NCI-H1417 (cell line): ENCODE measurements at places on chromosomes 5 and 9.

DNA sequence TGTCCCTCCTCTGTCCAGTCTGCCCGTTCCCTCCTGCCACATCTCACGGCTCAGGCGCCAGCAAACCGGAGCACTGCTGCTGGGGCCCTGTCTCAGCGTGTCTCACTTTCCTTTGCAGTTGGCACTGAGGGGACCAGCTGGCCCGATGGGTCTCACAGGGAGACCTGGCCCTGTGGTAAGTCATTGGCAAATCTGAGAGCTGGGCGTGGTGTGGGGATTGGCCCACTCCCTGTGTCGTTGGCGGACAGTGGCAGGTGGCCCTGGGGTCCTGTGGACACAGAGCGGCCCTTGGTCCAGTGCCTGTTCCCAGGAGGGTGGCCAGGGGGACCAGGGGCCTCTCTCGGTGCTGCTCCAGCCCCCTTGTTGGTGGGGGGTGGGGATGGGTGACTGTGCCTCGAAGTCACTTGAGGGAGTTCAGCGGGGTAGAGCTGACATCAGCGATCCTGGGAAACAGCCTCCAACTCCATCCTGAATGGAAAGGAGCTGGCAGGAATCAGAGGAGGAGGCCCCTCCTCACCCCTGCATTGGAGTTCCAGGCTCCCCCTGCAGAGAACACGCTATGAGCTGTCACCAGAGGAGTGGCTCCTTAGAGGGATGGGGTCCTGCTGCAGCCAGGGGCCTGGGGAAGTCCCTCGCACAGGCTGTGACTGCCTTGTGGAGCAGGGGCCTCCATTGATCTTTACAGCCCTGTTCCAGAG, 111.0 kb downstream of the COL5A1 start:
- no peak for DNase-seq

GRCh38 chr5:107801061-107801460, 130.3 kb upstream of the EFNA5 start:
- DNase-seq, result no peak

DNA sequence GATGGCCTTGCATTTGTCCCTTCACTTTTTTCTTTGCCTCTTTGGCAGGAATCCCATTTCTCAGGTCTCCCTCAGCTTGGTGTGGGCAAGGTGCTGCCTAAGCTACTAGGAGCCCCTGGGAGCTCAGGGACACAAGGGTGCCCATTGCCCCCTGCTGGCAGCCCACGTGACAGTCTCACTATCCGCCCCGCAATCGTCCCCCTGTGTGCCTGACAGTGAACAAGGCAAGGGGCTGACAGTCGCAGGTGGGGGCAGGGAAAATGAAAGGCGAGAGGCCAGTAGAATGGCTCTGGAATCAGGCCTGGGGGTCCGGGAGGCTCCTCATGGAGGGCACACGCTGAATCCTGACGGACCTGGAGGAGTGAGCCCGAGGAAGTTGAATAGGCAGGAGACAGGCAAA, 2.0 kb upstream of the PCDH12 start:
- no peak for DNase-seq

DNA sequence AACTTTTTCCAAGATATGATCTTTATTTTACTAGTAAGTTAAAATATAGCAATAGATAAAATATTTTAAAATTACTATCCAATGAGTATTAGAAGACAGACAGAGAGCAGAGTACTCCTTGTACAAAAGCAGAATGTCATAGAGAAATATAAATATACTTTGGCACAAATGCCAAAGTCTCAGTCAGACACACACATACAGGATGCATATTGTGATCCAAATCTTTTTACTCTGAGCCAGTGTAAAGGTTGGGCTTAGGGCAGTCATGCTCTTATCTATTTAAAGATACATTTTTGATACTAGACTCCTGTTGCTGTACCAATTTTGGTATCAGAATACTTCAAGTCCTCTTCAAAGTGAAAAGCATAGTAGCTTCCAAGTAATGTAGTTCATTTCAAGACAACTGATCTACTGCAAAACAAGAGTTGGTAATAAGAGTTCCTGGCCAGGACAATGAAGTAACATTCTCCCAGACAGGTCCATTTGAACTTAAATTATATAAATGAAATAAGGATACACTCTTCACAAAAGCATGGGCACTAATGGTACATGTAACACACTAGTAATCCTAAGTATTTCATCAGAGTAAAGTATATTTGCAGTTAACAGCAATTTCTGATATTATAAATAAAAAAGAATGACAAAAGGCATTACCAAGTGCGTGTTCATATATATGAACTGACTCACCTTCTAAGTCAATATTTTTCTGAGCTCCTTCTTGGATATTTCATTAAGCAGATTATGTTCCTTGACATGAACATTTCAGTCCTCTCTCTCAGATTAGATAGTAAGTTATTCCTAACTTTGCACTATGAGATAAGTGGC, 10.5 kb downstream of the PFDN1 start:
- no peak for DNase-seq

GRCh38 chr9:81558091-81558830, 131.1 kb downstream of the TLE1 start:
- DNase-seq, result no peak

- DNase-seq, result peak; percentile 49
These were observed 125.3 kb upstream of the SAP30L start for GRCh38 chr5:154320224-154321089.

DNA sequence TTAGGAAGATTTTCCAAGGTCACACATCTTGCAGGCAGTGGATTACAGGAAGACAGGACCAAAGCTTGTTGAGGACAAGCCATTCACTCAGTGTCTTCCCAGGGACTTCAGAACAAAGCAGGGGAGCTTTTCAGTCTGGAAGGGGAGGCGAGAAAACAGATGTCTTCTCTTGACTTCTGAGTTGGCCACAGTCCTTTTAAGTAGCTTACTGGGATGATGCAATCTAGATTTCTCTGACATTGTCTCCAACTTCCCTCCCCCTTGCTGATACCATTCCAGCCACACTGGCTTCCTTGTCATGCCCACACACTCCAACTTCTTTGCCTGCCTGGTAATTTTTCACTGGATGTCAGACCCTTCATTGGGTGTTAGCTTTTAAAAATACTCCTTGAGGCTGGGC, 174.2 kb upstream of the TBC1D2 start:
- DNase-seq, result no peak

DNA sequence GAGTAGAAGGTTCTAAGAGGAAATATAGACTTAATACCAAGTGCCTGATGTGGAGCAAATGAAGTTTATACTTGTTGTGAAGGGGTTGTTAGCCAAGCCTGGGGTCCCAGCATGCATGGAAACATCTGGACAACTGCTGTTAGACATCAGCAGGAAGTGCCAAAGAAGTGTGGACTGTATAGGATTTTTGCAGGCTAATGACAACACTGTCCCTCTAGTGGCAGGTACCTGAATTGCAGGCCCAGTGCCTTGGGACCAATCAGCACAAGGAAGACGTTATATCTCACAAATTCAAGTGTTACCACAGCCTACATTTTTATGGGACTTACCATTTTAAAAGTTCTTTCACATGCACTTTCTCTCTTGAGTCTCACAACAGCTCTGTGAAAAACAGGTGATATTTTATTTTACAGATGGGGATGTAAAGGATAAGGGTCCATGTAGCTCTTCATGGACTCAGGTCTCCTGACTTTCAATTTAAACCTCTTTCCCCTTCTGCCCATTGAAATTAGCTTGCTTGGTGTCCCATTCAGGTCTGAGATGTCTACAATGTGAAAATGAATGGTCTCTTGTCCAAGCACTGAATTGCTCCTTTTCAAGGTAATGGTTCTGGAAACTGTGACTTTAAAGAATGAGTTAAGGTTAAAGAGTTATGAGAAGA, 89.0 kb upstream of the MAP1B start:
- peak; percentile 77 for DNase-seq

DNA sequence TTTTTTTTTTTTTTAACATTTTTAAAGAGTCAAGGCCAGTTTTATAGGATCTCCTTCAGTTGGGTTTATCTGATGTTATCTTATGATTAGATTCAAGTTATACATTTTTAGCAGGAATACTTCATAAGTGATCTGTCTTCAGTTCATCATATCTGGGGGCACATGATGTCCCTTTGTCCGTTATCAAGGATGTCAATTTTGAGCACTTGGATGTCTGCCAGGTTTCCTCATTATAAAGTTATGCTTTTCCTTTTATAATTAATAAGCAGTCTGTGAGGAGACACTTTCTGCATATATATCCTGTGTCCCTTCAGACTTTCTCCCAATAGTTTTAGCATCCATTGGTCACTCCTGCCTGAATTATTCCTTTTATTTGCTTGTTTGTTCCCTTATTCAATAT, 11.8 kb downstream of the HDHD3 start:
- DNase-seq, result no peak

DNA sequence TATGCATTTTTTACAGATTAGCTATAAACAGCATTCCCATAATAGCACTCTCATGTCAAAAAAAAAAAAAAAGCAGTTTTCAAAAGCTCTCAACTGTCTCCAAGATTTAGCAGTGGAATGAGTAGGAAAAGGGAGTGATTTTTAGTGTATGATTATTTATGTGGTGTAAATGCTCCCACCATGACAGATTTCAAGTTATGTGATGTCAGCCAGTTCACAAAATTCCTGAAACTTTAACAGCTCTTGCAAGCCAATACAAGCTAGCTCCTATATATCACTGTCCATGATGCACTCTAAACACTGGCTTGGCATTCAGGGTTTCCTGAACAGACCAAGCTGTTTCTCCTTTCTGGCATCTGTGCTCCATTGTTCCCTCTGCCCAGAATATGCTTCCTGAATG, 7.9 kb upstream of the ANKDD1B start:
- no peak for DNase-seq

- DNase-seq, result no peak
These were observed 82.4 kb downstream of the NNT start for GRCh38 chr5:43685252-43685950.

- no peak for DNase-seq
These were observed 26.9 kb downstream of the CNOT6 start for GRCh38 chr5:180521101-180521500.

- no peak for DNase-seq
These were observed 5.6 kb downstream of the ADAMTSL2 start for GRCh38 chr9:133539991-133540697.
